ENCODE measurements at places on chromosomes 6 and 20. TPM values are rescaled to one million over a fixed set of nuclear protein-coding genes. Genes with fewer than 3 reads are reported as not detected.
A peak's percentile ranks its signal among the peaks of the same experiment; 100 is the strongest.

DNA sequence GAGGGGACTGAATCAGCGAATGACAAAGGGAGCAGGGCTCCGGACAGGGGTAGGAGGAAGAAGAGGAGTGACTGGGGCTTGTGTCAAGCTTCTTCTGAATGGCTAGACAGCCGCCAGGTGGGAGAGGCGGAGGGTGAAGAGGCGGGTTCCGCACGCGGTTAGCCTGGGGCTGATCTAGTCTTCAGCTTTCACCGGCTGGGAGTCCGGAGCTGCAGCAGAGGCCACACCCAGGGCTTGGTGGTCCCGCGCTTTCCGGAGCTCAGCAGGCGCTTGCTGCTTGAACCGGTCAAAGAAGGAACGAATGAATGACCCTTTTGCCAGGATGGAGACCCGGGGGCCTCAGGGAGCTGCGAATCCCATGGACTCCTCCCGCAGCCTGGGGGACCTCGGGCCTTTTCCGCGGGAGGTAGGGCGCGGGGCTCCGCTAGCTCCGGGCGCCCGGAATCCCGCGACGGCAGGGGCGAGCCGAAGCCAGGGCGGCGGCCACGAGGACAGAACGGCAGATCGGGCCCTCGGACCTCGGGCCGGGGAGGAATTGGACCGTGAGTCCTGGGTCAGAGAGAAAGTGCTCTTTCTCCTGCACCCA is at the start of gene C6orf141:
Gene C6orf141 (plus strand): TSS at position 177 of the 586 bp plus-strand sequence. CDS start 125 bp downstream, at position 302.
- no peak for DNase-seq

- DNase-seq, result no peak
Measured at GRCh38 chr6:142850679-142851423, 94.1 kb downstream of the HIVEP2 start.

DNA sequence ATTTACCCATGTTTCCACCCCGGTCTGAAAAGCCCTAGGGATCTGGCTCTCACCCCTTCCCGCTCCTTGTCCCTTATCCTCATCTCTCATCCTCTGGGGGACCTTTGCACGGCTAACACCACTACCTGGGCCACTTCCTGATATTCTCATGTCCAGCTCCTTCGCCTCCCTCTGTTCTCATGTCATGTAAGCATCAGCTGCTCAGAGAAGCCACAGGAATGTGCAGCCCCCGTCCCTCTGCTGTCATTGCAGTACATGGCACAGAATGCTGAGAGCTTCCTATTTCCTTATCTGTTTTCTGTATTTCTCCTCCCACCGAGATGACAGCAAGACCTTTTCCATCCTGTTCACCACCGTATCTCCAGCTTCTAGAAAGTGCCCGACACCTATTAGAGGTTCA is 102.4 kb downstream of the MTHFD1L start:
- DNase-seq, result no peak

DNA sequence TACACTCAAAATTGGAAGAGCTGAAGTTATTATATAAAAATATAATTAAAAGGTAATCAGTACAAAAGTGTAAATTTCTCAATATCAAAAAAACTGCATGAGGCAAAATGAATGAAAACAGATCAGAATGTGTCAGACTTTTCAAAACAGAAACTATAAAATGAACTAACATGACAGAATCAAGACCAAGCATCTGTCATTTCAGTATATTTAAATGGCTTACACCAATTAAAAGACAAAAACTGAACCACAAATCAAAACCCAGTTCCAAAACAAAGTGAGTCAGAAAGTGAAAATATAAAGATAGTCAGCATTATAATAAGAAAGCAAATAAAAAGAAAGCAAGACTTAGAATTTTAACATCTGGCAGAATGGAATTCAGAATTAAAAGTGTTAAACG is 289.7 kb downstream of the UBE3D start:
- DNase-seq, result no peak

- DNase-seq, result no peak
Measured at GRCh38 chr6:6005051-6006005, 1.4 kb downstream of the NRN1 start.

DNA sequence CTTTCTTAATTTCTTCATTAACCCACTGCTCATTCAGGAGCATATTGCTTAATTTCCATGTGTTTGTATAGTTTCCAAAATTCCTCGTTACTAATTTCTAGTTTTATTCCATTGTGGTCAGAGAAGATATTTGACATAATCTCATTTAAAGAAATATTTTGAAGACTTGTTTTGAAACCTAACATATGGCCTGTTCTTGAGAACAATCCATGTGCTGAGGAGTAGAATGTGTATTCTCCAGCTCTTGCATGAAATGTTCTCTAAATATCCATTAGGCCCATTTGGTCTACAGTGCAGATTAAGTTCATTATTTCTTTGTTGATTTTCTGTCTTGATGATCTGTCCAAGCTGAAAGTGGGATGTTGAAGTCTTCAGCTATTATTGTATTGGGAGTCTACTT is 251.7 kb downstream of the ALDH8A1 start:
- DNase-seq, result no peak

GRCh38 chr20:11443382-11444119 is 474.1 kb upstream of the BTBD3 start:
- no peak for DNase-seq

DNA sequence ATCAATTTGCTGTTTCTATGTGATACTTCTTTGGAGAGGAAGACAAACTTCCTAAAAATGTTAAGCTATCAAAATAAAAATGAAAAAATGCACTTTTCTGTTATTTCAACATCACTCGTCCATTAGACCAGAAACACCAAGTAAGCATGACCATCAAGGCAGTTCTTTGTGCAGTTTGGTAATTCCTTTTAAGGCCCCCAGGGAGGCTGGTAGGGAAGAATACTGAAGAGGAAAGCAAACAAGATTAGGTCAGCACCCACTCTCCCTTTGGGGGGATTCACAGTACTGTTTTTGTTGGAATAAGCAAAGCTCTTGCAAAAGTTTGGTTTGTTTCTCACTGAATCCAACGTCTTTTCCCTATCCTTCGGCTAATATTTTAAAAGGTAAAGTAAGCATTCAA is 206.8 kb upstream of the SLC35B3 start:
- no peak for DNase-seq

DNA sequence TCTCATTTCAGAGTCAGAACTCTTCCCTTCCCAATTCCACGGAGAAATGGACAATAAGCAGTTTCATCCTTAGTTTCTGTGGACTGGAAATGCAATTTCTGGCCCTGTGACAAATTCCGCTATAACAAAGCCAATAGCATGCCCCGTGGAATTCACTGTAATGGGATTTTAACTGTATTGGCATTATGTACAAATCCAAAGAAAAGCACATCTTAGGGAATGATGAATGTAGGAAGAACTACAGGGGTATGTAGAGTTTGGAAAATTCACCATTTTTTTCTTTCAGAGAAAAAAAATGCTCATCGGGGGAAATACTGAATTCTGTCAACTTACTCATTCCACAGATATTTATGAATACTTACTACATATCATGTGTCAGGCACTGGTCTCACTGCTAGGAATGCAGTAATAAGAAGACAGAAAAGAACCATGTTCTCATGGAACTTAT is 43.5 kb downstream of the KIF6 start:
- DNase-seq, result no peak

GRCh38 chr6:150981095-150981494 is 115.6 kb downstream of the MTHFD1L start:
- peak; percentile 94 for DNase-seq

Gene GGTLC1
- total RNA-seq, result not detected

Gene DEFB113
- not detected for total RNA-seq

Gene SAPCD1
- total RNA-seq, result 0.78 TPM

Gene TENT5A
- total RNA-seq, result 6.9 TPM

Measured in pulmonary artery endothelial cell (primary cell).